ENCODE measurements at places on chromosomes 4 and X. TPM values are rescaled to one million over a fixed set of nuclear protein-coding genes. Genes with fewer than 3 reads are reported as not detected.

DNA sequence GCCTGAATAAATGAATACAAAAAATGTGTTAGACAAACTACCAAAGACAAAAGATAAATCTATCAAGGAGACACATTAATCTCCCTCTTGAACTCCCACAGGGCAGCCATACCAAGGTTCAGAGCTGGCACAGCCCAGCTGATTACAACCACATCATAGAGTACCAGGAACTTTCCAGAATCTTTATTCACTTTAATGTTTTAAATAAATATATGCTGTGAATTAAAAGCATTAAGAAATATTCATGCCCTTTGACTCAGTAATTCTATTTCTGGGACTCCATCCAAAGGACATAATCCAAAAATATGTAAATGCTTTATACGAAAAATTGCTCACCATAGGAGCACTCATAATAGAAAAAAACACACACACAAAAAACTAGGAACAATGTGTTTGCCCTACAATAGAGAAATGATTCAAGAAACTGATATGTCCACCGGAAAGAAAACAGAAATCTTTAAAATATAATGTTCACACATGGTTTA is 126.0 kb downstream of the LDB2 start:
- H3K36me3 ChIP-seq, result no peaks in the 10 kb centered on the region
- H3K4me1 ChIP-seq, result no peaks in the 10 kb centered on the region
- H3K27me3 ChIP-seq, result no peaks in the 10 kb centered on the region
- DNase-seq, result no peak

- no peaks in the 10 kb centered on the region for H3K36me3 ChIP-seq
- H3K27me3 ChIP-seq, result no peaks in the 10 kb centered on the region
- DNase-seq, result no peak
- no peaks in the 10 kb centered on the region for H3K4me1 ChIP-seq
- H3K27ac ChIP-seq, result no peak overlapping the region
- H3K4me3 ChIP-seq, result no peak overlapping the region
These were observed 15.2 kb downstream of the USP53 start for GRCh38 chr4:119227690-119228089.

DNA sequence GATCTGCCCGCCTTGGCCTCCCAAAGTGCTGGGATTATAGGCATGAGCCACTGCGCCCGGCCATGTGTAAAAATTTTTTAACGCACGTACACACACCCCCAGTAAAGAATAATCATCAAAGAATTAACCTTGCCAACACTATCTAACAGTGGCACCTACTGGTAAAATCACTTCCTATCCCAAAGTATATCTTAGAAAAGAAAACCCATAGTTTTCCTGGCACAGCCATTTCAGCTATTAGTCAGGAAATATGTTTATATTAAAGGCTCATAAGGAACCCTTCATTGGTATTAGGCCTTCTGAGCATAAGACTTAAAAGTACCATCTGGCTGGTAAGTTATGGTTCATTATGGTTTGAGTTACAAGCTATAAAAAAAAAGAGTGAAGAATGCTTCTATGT is 14.1 kb downstream of the S100G start:
- no peaks in the 10 kb centered on the region for H3K36me3 ChIP-seq
- no peak for DNase-seq
- no peaks in the 10 kb centered on the region for H3K27me3 ChIP-seq
- H3K4me1 ChIP-seq, result peaks cover 5% of the 10 kb centered on the region

GRCh38 chr4:126386512-126386911 is 1071.8 kb downstream of the FAT4 start:
- DNase-seq, result no peak
- H3K4me1 ChIP-seq, result no peaks in the 10 kb centered on the region
- no peak overlapping the region for H3K27ac ChIP-seq

DNA sequence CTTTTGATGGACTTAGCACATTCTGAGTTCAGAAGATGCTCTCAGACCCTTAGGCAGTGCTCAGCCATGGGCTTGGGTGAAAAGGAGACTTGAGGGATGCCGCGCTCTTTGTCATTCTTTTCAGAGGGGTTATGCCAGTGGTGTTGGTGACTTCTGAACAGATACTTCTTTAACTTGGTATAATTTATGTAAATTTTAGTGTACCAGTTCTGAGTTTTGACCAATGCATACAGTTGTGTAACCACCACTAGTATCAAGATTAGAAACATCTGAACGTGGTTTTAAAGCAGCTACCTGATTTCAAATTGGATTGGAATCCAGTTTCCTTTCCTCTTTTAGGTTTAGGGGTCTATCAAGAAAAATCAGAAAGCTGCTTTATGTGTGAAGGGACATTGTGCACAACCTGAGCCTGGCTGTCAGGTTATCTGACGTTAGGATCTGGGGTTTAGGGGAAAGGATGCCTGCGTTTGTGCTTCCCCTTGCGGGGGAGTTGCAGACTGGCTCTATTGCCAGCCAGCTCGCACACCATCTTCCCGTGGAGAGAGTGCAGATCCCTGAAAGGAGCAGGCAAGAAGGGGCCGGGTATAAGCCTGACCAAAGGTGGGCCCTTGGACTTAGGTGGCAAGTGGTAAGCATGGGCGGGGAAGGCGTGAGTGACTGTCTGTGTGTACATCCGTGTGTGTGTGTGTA is 19.0 kb downstream of the SMS start:
- no peak overlapping the region for H3K4me3 ChIP-seq
- H3K27ac ChIP-seq, result no peak overlapping the region
- H3K36me3 ChIP-seq, result no peaks in the 10 kb centered on the region
- no peaks in the 10 kb centered on the region for H3K27me3 ChIP-seq
- peaks cover 8% of the 10 kb centered on the region for H3K4me1 ChIP-seq

DNA sequence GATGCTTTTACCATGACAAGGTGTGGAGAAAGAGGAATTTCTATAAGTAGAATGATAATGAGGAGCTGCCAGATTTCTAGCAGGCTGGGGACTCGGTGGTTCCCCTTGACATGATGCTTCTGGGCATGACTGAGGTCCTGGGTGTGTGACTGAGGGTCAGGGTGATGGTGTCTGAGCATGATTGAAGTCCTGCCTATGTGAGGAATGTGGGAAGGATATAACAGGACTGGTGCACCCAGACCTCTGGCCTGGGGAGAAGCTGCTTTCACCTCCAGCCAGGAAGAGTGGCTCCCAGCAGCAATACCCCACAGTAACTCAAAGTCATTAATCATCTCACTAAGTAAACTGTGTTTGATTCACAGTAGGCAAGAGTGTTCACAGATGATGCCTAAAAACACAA is 17.4 kb downstream of the SORBS2 start:
- no peaks in the 10 kb centered on the region for H3K36me3 ChIP-seq
- no peaks in the 10 kb centered on the region for H3K27me3 ChIP-seq
- no peak overlapping the region for H3K27ac ChIP-seq
- no peak for DNase-seq

Gene SLC10A7
- total RNA-seq, result 17.0 TPM

All from hepatocyte (in vitro differentiated cells).